ENCODE measurements at places on chromosomes 7 and 10. TPM values are rescaled to one million over a fixed set of nuclear protein-coding genes. Genes with fewer than 3 reads are reported as not detected.

The PARG gene
- total RNA-seq = 24.0 TPM

DNA sequence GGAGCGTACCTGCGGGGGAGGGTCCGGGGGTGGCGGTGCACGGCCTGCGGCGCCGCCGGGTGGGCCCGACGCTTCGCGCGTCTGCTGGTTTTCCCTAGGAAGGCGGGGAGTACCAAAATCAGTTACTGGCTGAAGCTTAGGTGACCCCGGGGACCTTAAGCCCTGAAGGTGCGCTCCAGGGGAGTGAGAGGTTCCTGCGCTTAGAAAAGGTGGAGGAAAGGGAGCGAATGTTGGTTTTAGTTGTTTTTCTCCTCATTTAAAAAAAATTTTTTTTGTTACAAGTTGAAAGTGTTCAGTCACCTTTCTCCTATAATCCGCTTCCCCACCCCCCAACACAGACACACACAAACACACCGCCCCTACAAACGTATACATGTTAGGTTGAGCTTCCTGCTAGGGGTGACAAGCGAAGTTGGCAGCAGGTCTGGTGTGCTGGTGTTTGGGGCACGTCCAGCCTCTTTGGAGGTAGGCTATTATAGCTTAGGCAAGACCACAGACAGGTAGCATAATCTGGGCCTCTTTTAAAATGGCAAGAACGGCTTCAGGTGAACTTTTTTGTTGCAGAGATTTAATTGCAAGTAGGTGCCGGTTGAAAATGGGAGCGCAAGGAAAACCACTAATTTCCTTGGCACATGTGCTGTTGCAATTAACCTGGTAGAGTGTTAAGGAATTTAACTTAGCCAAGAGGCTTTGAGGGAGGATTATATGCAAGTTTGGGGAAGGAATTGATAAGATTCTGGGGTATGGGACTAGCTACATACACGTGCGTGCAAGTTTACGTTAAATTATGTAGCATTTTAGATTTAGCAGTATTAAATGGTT, 945 bp downstream of the ADD3 start:
- DNase-seq = no peak

- DNase-seq = no peak
These were observed 573 bp downstream of the PMPCB start for GRCh38 chr7:103297837-103298179.

- peak; percentile 95 for DNase-seq
These were observed at the start of gene PUS7 for GRCh38 chr7:105521717-105522463. TSS of gene PUS7 (minus strand) at chr7:105522271. CDS start at chr7:105508512, 13,759 bp downstream.

GRCh38 chr7:82017334-82017943, 247.6 kb upstream of the HGF start:
- no peak for DNase-seq

GRCh38 chr7:50359995-50360925, 55.7 kb downstream of the IKZF1 start:
- DNase-seq = no peak

The RBP4 gene
- 3.2 TPM for total RNA-seq

- no peak for DNase-seq
These were observed 117.4 kb downstream of the ELAPOR2 start for GRCh38 chr7:86942081-86942480.

DNA sequence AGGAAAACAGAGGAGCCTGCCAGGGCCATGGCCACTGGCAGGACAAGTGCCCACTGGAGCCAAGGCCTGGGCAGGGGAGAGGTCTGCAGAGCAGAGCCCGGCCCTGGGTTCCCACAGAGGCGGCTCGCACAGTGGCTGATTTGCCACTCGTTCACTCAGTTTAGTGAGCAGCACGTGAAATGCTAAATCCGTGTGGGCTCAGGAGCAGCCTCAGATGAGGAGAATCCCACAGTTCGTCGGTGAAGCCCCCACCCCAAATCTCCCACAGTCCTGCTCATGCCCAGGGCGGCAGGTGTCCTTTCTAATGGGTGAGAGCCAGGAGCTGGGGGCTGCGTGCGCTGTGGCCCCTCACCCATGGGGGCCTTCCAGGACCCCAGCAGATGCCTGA, 107.7 kb upstream of the FAM20C start:
- peak; percentile 73 for DNase-seq

The ELMO1 gene
- total RNA-seq = 46.7 TPM

The VPS26A gene
- 58.2 TPM for total RNA-seq

GRCh38 chr7:1080921-1081255, 7.0 kb upstream of the GPER1 start:
- no peak for DNase-seq

- no peak for DNase-seq
These were observed 535.5 kb downstream of the GPAM start for GRCh38 chr10:111648046-111648445.

GRCh38 chr7:152754075-152754730, 5.3 kb upstream of the ACTR3B start:
- no peak for DNase-seq

The HOXA6 gene
- 8.6 TPM for total RNA-seq

The GJD4 gene
- not detected for total RNA-seq

GRCh38 chr7:12674053-12674452, 13.4 kb upstream of the ARL4A start:
- DNase-seq = no peak

- no peak for DNase-seq
These were observed 44.3 kb upstream of the ATOH7 start for GRCh38 chr10:68276224-68276623.

The CLEC5A gene
- total RNA-seq = 7.5 TPM

The TASOR2 gene
- total RNA-seq = 59.6 TPM

The HKDC1 gene
- total RNA-seq = 0.05 TPM

DNA sequence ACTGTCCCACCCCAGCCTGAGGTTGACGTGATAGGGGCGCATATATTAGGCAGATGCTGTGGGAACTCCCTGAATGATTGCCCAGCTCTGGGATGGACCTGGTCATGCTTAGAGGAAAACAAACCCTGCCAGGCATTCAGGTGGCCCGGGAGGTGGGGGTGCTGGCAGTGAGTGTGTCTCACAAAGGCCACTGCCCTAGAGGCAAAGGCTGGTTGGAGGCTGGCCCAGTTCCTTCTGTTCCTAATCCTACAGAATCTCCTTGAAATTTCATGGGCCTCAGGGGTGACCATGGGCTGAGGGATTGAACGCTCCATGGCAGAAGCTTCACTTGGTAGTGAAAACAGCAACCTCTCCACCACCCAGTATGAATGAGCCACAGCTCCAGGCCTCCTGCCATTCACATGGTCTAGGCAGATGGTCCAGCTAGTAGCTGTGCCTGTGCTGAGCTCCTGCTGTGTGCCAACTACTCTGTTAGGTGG, 25.6 kb downstream of the ADRA2A start:
- DNase-seq = no peak

DNA sequence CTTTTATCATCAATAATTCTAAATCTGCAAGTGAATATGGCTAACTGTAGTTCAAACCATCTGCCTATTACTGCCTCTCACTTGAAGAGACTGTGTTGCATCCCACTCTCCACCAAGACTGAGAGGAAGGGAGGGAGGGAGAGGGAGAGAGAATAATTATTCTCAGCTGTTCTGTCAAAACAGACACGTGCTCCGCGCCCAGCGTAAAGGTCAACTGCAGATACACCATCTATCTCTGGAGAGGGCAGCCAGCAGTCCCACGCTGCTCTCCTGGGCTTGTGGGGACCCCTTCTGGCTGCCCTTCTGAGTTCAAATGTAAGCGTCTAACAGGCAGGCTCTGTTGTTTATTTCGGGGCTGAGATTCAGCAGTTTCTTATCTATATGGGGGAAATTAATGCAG, 625.5 kb upstream of the GALNT17 start:
- DNase-seq = no peak

GRCh38 chr10:23474626-23475025, 35.8 kb downstream of the OTUD1 start:
- DNase-seq = no peak

- no peak for DNase-seq
These were observed 723.4 kb downstream of the PARD3 start for GRCh38 chr10:34091635-34092195.

DNA sequence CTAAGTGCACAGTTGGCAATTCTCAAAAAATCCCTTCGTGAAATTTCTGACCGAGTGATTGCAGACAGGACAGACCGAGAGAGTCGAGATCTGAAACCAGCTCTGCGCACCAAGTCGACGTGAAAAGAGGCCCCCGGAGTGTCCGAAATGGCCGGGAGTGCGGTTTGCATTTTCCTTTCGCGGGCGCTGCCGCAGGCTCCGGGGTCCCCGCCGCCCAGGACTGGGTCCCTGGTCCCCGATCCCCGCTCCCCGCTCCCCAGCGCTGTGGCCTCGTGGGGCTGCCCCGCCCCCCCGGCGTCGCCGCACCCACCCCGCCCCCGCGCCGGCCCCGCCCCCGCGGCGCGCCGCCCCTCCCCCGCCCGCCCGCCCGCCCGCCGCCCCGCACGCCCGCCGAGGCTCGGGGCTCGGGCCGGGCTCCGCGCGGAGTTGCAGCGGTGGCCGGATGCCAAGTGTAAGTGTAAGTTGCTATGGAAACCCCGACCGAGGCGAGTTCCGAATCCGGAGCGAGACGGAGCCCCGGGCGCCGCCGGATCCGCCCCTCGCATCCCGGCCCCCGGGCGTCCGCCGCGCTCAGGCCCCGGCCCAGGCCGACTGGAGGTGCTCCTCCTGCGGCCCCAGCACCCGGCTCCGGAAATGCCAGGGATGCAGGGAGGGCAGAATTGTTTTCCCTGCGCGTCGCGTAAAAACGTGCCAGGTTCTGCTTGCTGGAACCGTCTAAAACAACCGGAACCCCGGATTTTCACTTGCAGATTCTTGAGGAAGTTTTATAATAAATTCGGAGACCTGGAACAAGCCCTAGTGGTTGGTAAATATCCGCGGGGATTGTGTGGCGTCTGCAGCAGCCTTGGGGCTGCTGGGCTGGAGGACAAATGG, 4.6 kb downstream of the BMI1 start:
- peak; percentile 93 for DNase-seq

GRCh38 chr10:128530301-128530700, 404.1 kb upstream of the MKI67 start:
- no peak for DNase-seq

Data from posterior vena cava (tissue), 2 donors.